ENCODE measurements at places on chromosomes 6 and 20.

- no peak for ATAC-seq
Measured at GRCh38 chr6:18561037-18561750, 174.0 kb downstream of the RNF144B start.

DNA sequence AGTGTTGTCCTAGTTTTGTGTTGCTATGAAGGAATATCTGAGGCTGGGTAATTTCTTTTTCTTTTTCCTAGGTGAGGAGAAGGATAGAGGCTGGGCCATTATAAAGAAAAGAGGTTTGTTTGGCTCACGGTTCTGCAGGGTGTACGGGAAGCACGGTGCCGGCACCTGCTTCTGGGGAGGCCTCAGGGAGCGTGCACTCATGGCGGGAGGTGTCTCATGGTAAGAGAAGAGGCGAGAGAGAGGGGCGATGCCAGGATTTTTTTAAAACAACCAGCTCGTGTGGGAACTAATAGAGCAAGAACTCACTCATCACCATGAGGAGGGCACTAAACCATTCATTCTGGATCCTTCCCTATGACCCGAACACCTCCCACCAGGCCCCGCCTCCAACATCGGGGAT is 14.2 kb upstream of the NPBWR2 start:
- no peak for ATAC-seq

GRCh38 chr6:42424906-42425474 is 26.7 kb downstream of the TRERF1 start:
- no peak for ATAC-seq

DNA sequence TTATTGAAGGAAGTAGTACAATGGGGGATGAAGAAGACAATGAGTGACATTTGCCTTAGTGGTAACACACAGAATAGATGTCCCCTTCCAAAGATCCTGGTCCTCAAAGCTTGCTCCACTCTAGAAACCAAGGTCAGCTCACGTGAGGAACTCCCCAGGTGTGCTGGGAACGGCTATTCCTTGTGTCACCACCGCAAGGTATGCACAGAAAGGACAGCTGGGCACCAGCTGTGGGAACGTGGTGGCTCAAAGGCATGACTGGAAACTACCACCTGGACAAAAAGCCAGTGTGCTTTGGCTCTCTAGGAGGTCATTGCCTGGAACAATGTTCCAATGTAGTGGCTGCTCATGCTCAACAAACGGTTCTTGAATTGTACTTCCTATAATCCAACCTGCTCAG is 94.0 kb downstream of the SLC22A3 start:
- ATAC-seq = no peak

DNA sequence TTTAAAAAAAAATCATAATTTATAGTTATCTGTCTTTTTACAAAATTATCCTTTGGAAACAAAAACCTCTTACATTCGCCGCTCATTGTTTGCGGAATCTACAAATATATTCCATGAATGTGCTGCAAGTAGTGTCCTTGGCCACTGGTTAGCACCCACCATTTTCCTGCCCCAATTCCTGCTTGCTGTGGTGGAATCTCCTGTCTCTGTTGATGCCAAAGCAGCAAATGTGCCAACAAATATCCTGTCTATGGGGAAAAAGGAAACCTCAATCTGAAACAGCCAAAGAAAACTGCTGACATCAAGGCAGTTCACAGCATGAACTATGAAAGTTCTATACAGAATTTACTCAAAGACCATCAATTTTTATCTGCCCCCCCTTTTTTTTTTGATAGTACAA is 603.6 kb downstream of the COL12A1 start:
- ATAC-seq = no peak
